H1 (cell line): ENCODE measurements at places on chromosomes 2 and 18. TPM values are rescaled to one million over a fixed set of nuclear protein-coding genes. Genes with fewer than 3 reads are reported as not detected.

- DNase-seq = no peak
- H3K4me3 ChIP-seq = no peak overlapping the region
- no peak overlapping the region for H3K27ac ChIP-seq
- H3K36me3 ChIP-seq = no peaks in the 10 kb centered on the region
These were observed 166.6 kb upstream of the NCKAP5 start for GRCh38 chr2:133734716-133735495.

GRCh38 chr2:86000131-86000937 is 105.4 kb downstream of the POLR1A start:
- H3K4me1 ChIP-seq = peaks cover 4% of the 10 kb centered on the region; the same call in 1 of the 2 replicates
- H3K36me3 ChIP-seq = no peaks in the 10 kb centered on the region
- no peak for DNase-seq
- H3K27me3 ChIP-seq = no peaks in the 10 kb centered on the region

GRCh38 chr2:177153805-177154204 is 58.8 kb upstream of the HNRNPA3 start:
- no peaks in the 10 kb centered on the region for H3K36me3 ChIP-seq
- no peak for DNase-seq
- H3K4me1 ChIP-seq = no peaks in the 10 kb centered on the region
- no peaks in the 10 kb centered on the region for H3K27me3 ChIP-seq
- no peak overlapping the region for H3K4me3 ChIP-seq
- no peak overlapping the region for H3K27ac ChIP-seq

DNA sequence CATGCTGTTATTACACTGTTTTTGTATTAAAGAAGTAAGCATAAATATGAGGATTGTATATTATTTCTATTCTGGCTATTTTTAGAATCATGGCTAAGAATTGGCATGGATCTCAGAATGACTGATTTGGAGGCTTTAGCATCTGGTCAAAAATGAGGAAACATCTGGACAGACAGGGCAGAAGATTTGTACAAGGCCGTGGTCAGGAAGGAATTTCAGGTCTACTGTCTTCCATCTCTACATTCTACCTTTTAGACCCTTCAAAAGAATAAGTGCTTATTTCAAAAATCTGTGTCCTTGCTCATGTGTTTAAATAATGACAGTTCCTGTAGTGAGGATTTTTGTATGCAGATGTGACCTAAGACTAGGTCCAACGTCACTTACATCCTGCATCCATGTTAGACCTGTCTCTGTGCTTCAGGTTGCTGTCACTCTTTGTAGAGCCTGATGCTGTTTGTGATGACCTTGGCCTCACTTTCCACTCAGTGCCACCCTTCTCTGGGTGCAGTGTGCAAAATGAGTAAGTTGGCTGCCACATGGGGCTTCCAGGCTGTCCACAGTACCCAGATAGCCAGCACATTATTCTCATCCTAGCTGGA is 54.7 kb upstream of the B3GNT2 start:
- no peaks in the 10 kb centered on the region for H3K36me3 ChIP-seq
- no peak for DNase-seq
- H3K27me3 ChIP-seq = no peaks in the 10 kb centered on the region
- no peak overlapping the region for H3K4me3 ChIP-seq
- H3K27ac ChIP-seq = no peak overlapping the region
- no peaks in the 10 kb centered on the region; the same call in 1 of the 2 replicates for H3K4me1 ChIP-seq

- no peak for DNase-seq
- H3K27ac ChIP-seq = no peak overlapping the region
- no peaks in the 10 kb centered on the region for H3K4me1 ChIP-seq
- peaks cover 30% of the 10 kb centered on the region; the same call in 1 of the 2 replicates for H3K27me3 ChIP-seq
These were observed 24.5 kb upstream of the ALPP start for GRCh38 chr2:232354069-232354468.

DNA sequence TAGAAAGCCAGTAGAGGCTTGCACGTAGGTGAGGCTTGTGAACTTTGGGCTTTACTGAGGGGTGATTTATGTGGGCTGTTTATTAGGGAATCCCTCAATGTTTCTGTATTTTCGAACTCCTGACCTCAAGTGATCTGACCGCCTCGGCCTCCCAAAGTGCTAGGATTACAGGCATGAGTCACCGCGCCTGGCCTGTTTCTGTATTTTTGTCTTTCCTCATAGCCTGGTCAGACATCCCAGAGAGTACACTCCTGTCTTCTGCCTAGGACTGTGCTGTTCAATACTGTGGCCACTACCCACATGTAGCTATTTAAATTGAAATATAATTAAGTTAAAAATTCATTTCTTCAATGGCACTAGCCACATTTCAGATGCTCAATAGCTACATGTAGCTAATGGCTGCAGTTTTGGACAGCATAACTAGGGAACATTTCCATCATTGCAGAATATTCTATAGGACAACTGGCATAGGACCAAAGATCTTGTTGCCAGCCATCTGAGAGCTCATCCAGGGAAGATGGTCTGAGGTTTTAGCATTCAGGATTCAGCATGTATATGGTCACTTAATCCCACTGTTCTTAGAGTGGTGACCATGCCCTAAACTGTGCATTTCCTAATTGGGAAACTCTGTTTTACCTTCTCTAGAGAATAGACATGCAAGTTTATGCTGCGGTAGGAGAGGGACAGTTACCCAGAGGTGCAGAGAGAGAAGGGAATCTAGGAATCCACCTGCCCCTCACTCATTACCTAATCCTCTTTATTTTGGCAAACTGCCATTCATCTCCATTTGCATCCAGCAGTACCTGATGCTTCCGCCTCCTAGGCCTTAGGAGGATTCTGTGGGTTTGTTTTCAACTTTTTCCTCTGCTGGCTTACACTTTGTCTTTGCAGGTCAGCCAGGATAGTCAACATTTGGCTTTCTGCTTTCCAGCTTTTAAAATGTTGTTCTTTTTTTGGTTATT is 64.4 kb downstream of the LCLAT1 start:
- no peak overlapping the region for H3K4me3 ChIP-seq
- no peak overlapping the region for H3K27ac ChIP-seq
- DNase-seq = no peak
- H3K27me3 ChIP-seq = no peaks in the 10 kb centered on the region
- no peaks in the 10 kb centered on the region for H3K36me3 ChIP-seq

DNA sequence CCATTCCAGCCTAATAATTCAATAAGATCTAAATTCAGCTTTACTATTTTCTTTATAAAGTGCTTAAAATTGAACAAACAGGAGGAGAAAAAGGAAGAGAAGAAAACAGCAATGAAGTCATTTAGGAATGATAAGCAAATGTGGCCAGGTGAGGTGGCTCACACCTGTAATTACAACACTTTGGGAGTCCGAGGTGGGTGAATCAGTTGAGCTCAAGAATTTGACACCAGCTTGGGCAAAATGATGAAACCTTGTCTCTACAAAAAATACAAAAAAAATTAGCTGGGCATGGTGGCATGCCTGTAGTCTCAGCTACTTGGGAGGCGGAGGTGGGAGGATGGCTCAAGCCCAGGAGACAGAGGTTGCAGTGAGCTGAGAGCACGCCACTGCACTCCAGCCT is 129.0 kb downstream of the CAMKMT start:
- H3K4me3 ChIP-seq = no peak overlapping the region
- no peak for DNase-seq
- no peak overlapping the region for H3K27ac ChIP-seq
- H3K4me1 ChIP-seq = no peaks in the 10 kb centered on the region

DNA sequence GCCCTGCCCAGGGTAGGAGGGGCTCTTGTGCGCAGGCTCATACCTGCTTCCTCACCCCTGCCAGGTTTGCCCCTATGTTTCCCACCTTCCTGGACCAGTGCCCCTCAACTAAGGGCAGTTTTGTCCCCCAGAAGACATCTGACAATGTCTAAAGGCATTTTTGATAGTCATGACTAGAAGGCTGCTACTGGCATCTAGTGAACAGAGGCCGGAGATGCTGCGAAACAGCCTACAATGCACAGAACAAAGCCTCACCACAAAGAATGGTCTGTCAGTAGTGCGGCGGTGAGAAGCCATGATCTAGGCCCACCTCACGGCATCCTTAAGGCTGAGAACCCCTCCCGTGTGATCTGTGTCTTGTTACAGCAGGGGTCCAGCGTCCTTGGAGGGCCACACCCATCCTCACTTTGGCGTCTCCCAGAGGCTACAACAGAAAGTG is 96.0 kb downstream of the TMEM17 start:
- no peaks in the 10 kb centered on the region for H3K36me3 ChIP-seq
- no peak overlapping the region for H3K27ac ChIP-seq
- no peaks in the 10 kb centered on the region for H3K27me3 ChIP-seq
- no peak for DNase-seq
- H3K4me3 ChIP-seq = no peak overlapping the region

- H3K27me3 ChIP-seq = no peaks in the 10 kb centered on the region
- H3K27ac ChIP-seq = no peak overlapping the region
- DNase-seq = no peak
- no peaks in the 10 kb centered on the region for H3K36me3 ChIP-seq
- no peak overlapping the region for H3K4me3 ChIP-seq
These were observed 114.1 kb downstream of the TRABD2A start for GRCh38 chr2:84766791-84767190.

GRCh38 chr18:7812431-7813063 is 245.4 kb downstream of the PTPRM start:
- no peak for DNase-seq
- H3K36me3 ChIP-seq = 0 out of 2 replicates have a peak, but pooled peaks cover 3% of the 10 kb centered on the region
- H3K27ac ChIP-seq = no peak overlapping the region
- no peak overlapping the region for H3K4me3 ChIP-seq

GRCh38 chr2:159445307-159445706 is 158.8 kb upstream of the WDSUB1 start:
- no peak overlapping the region for H3K4me3 ChIP-seq
- H3K27me3 ChIP-seq = no peaks in the 10 kb centered on the region
- H3K27ac ChIP-seq = no peak overlapping the region
- DNase-seq = no peak
- H3K36me3 ChIP-seq = no peaks in the 10 kb centered on the region
- peaks cover 4% of the 10 kb centered on the region; the same call in 1 of the 2 replicates for H3K4me1 ChIP-seq

GRCh38 chr2:83517727-83518368 is 941.2 kb downstream of the SUCLG1 start:
- H3K4me3 ChIP-seq = no peak overlapping the region
- no peaks in the 10 kb centered on the region for H3K27me3 ChIP-seq
- no peak for DNase-seq
- no peak overlapping the region for H3K27ac ChIP-seq
- no peaks in the 10 kb centered on the region for H3K4me1 ChIP-seq
- H3K36me3 ChIP-seq = no peaks in the 10 kb centered on the region

DNA sequence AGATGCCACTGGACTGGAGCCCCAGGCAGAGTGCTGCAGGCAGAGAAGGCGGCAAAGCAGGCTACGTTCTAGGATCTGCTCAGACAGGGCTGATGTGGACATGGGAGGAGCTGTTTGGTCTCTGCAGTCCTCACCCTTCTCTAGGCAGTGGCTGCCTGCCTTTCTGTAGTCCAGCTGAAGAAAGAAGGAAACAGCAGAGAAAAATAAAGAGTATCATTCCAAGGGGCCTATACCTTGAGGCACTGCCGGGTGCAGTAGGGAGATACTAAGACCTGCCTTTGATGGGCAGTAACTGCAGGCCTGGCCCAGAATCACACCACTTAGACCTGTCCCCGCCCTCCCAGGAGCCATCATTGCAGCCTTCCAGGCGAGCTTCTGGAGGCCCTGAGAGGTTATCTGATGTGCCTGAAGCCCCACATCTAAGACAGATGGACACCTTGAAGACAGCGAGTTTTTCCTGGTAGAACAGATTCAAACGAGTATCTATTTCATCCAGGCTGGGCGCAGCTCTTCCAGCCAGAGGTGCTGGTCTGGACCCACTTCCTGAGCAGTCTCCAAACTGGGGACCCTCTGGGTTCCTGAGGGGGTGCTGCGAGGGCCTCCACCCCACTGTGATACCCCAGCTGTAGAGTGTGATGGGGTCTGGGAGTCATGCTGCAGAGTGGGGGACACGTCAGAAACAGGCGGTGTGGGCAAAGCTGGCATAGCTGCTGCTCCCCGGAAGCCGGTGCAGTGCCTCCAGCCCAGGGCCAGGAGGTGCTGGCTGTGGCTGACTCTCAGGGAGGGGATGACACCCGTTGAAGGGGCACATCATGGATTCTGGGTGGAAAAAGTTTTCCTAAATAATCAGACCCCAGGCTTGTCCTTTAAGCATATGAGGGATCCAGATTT is 87.3 kb upstream of the OTOS start:
- no peak overlapping the region for H3K27ac ChIP-seq
- H3K36me3 ChIP-seq = no peaks in the 10 kb centered on the region
- DNase-seq = no peak

DNA sequence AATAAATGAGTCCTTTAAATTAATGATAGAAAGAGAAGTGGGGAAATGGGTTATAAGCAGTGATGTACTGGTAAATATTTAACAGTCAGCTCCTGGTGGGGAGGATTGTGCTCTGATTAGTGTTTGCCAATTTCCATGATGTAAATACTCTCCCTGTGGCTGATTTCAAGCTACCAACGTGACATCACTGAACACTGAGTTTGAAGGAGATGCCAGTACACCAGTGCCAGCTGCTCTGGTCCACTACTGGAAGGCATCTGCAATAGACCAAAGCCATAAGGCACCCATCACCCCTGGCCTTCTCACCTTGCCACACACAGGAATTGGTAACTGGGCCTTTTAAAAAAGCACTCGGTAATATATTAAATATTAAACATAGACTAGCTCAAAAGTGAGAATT is 77.7 kb downstream of the TGOLN2 start:
- no peak overlapping the region for H3K27ac ChIP-seq
- no peak overlapping the region for H3K4me3 ChIP-seq
- H3K27me3 ChIP-seq = no peaks in the 10 kb centered on the region
- DNase-seq = no peak

GRCh38 chr2:240208096-240208495 is 67.6 kb upstream of the OTOS start:
- H3K36me3 ChIP-seq = no peaks in the 10 kb centered on the region
- no peak for DNase-seq
- peaks cover 7% of the 10 kb centered on the region for H3K4me1 ChIP-seq
- no peak overlapping the region for H3K27ac ChIP-seq
- H3K27me3 ChIP-seq = no peaks in the 10 kb centered on the region

- H3K36me3 ChIP-seq = peaks cover 5% of the 10 kb centered on the region
- H3K27me3 ChIP-seq = no peaks in the 10 kb centered on the region
- no peak overlapping the region; the same call in 1 of the 2 replicates for H3K4me3 ChIP-seq
These were observed 45.8 kb downstream of the PTPN2 start for GRCh38 chr18:12838178-12838634.

- no peaks in the 10 kb centered on the region for H3K36me3 ChIP-seq
- DNase-seq = no peak
- H3K27ac ChIP-seq = no peak overlapping the region
- no peaks in the 10 kb centered on the region for H3K4me1 ChIP-seq
- H3K27me3 ChIP-seq = no peaks in the 10 kb centered on the region
These were observed 11.6 kb upstream of the RPRD1A start for GRCh38 chr18:36078751-36079529.

GRCh38 chr18:9029131-9029530 is 73.4 kb upstream of the NDUFV2 start:
- no peak for DNase-seq
- no peak overlapping the region for H3K4me3 ChIP-seq
- no peak overlapping the region for H3K27ac ChIP-seq
- H3K36me3 ChIP-seq = no peaks in the 10 kb centered on the region

The KIDINS220 gene
- 26.7 and 27.1 TPM in 2 replicates for total RNA-seq

The CDCA7 gene
- 75.7 and 80.4 TPM in 2 replicates for total RNA-seq
